ENCODE measurements at places on chromosomes 11 and 22. TPM values are rescaled to one million over a fixed set of nuclear protein-coding genes. Genes with fewer than 3 reads are reported as not detected.

DNA sequence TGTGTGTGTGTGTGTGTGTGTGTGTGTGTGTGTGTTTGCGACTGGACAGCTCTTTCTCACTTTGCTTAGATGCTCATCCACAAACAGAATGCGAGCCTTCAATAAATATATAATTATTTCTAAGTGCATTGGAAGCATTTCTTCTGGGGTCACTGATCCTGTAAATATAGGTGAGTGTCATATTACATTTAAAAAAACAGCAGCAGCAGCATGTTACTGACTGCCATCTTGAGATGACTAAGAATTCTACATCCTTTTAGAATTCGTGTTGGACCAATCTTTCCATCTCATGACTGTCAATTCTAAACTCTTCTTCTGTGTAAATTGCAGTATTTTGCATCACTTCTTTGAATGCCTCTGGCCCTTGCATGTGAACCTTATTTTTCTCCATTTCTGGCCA lies 238.0 kb upstream of the DDI1 start:
- H3K4me1 ChIP-seq: no peaks in the 10 kb centered on the region
- no peak overlapping the region for H3K27ac ChIP-seq
- no peak overlapping the region for H3K4me3 ChIP-seq
- H3K27me3 ChIP-seq: no peaks in the 10 kb centered on the region
- no peaks in the 10 kb centered on the region for H3K36me3 ChIP-seq
- DNase-seq: no peak

GRCh38 chr22:40324468-40325305 lies 21.6 kb upstream of the ADSL start:
- no peak for DNase-seq
- H3K27ac ChIP-seq: peak overlapping the region; percentile 74
- H3K4me1 ChIP-seq: peaks cover 57% of the 10 kb centered on the region
- H3K4me3 ChIP-seq: peak overlapping the region; percentile 39
- H3K36me3 ChIP-seq: peaks cover 18% of the 10 kb centered on the region
- no peaks in the 10 kb centered on the region for H3K27me3 ChIP-seq

DNA sequence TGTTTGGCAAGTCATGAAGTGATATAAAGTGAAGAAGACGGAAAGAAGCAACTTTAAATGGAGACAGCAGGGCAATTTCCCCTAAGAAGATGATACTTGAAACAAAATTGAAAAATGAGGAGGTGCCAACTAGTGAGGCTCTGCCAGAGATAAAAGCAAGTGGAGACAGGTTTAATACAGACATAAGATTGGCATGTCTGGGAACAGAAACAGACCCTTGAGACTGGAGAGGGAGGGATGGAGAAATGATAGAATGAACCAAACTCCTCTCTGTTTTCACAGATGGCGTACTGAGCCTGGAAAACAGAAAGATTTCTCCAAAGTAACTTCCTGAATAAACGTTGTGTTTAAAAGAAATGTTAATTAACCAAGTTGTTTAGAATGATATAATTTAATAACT lies 354.5 kb upstream of the ANO5 start:
- no peaks in the 10 kb centered on the region for H3K4me1 ChIP-seq
- H3K27me3 ChIP-seq: no peaks in the 10 kb centered on the region
- no peaks in the 10 kb centered on the region for H3K36me3 ChIP-seq
- no peak overlapping the region for H3K27ac ChIP-seq
- no peak for DNase-seq
- no peak overlapping the region for H3K4me3 ChIP-seq

- H3K4me1 ChIP-seq: no peaks in the 10 kb centered on the region
- H3K27ac ChIP-seq: no peak overlapping the region
- H3K36me3 ChIP-seq: peaks cover 53% of the 10 kb centered on the region
- H3K4me3 ChIP-seq: no peak overlapping the region
- H3K27me3 ChIP-seq: no peaks in the 10 kb centered on the region
These were observed 103.7 kb downstream of the PICALM start for GRCh38 chr11:85965202-85965601.

AMPD3 gene
- 23.9 TPM for total RNA-seq

All from naive thymus-derived CD4-positive, alpha-beta T cell (primary cell).